ENCODE measurements at places on chromosomes 3 and 15. TPM values are rescaled to one million over a fixed set of nuclear protein-coding genes. Genes with fewer than 3 reads are reported as not detected.
A peak's percentile ranks its signal among the peaks of the same experiment; 100 is the strongest.

The SKOR1 gene
- 0.21 TPM for total RNA-seq

The TIGIT gene
- total RNA-seq: not detected

The FILIP1L gene
- total RNA-seq: 19.1 TPM

The USP50 gene
- 0.92 TPM for total RNA-seq

The PRTG gene
- 165 TPM for total RNA-seq

The GAP43 gene
- 16.1 TPM for total RNA-seq

DNA sequence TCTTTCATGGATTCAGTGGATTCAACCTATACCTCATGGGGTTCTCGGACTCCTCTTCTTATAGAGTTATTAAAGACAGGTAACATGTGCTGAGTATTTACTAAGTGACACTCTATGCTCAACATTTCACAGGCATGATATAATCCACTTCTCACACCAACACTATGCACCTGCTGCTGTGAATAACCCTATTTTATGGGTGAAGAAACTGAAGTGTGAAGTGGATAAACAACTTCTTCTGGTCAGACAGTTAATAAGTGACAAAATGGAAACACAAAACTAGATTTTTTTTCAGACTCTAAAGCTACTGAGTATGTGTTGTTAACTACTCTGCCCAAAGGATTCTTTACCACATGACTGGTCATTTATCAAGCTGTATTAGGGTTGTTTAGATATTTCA is 403.5 kb downstream of the DIPK2A start:
- H3K36me3 ChIP-seq: no peaks in the 10 kb centered on the region
- H3K4me3 ChIP-seq: no peak overlapping the region
- no peak overlapping the region for H3K27ac ChIP-seq
- no peak for DNase-seq
- H3K27me3 ChIP-seq: no peaks in the 10 kb centered on the region

- DNase-seq: no peak
- H3K4me1 ChIP-seq: no peaks in the 10 kb centered on the region
- no peak overlapping the region for H3K4me3 ChIP-seq
These were observed 173.0 kb upstream of the FRMD4B start for GRCh38 chr3:69558912-69559311.

DNA sequence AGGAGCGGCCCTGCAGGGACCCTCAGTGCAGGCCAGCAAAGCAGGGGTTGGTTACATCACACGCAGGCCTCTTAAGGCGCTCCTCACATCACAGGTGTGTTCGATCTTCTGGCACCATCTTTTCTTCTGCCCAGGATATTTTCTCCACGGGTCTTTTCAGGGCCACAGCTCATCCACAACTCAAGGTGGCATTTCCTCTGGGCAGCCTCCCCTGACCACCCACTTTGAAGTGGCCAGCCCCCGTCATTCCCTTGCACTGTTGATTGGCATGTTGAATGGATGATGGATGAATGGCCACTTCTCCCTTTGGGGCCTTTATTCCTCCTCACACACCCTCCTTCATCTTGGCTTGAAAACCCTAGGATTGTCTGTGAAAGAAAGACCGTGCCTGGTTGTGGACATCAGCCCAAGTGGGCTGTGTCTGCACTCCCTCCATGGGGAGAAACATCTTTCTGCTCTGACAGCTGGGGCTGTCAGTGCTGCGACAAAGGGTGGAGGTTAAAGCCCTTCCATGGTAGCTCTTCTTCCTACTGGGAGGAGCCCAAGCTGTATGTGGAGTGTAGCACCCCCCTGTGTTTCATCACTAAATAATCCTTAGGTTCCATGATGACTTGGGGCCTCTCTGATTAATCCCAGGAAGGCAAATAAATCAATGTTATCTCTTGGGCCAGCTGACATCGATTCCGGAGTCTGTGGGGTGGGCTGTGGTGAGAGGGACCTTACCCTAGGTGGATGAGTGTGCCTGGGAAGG is 102.5 kb downstream of the EPHB1 start:
- H3K4me1 ChIP-seq: no peaks in the 10 kb centered on the region
- H3K36me3 ChIP-seq: no peaks in the 10 kb centered on the region
- no peak for DNase-seq
- H3K4me3 ChIP-seq: no peak overlapping the region
- H3K27me3 ChIP-seq: peaks cover 4% of the 10 kb centered on the region

DNA sequence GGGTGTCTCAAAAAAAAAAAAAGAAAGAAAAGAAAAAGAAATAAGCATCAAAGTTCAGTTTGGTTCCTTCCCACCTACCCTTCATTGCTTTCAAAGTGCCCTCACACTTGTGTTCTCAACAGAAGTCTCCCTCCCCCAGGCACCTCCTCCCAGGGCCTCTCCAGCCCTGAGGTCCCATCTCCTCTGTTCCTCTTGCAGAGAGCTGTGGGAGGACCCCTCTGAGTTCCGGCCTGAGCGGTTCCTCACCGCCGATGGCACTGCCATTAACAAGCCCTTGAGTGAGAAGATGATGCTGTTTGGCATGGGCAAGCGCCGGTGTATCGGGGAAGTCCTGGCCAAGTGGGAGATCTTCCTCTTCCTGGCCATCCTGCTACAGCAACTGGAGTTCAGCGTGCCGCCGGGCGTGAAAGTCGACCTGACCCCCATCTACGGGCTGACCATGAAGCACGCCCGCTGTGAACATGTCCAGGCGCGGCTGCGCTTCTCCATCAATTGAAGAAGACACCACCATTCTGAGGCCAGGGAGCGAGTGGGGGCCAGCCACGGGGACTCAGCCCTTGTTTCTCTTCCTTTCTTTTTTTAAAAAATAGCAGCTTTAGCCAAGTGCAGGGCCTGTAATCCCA is 6.1 kb downstream of the CYP1A2 start:
- peaks cover 4% of the 10 kb centered on the region for H3K27me3 ChIP-seq
- H3K4me3 ChIP-seq: no peak overlapping the region

DNA sequence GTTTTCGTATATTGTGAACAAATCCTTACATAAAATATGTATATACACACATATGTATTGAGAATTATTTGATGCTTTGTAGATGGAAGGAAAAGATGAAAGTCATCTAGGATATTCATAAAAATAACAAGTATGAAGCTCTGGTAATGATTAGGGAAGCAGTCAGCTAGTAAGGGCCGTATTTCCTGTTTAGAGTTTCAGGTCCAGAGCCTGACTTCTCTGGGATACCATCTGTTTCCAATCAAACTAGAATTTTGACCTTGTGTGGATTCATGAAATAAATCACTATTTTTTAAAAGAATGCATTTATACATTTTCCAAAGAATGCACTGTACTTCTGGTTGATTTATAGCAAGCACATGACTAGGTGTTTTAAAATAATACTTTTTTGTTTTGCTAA is 156.1 kb upstream of the CGNL1 start:
- no peak overlapping the region for H3K4me3 ChIP-seq
- peak overlapping the region; percentile 18 for H3K27ac ChIP-seq
- peaks cover 2% of the 10 kb centered on the region for H3K27me3 ChIP-seq
- peaks cover 17% of the 10 kb centered on the region for H3K4me1 ChIP-seq

- no peak overlapping the region for H3K27ac ChIP-seq
- no peaks in the 10 kb centered on the region for H3K36me3 ChIP-seq
- H3K4me1 ChIP-seq: no peaks in the 10 kb centered on the region
These were observed 207.9 kb upstream of the CDIN1 start for GRCh38 chr15:36371509-36371908.

- no peaks in the 10 kb centered on the region for H3K36me3 ChIP-seq
- H3K4me1 ChIP-seq: peaks cover 37% of the 10 kb centered on the region
- no peak for DNase-seq
- H3K27ac ChIP-seq: peak overlapping the region; percentile 49
- no peak overlapping the region for H3K4me3 ChIP-seq
These were observed 59.4 kb downstream of the DAPK2 start for GRCh38 chr15:63986751-63987341.

GRCh38 chr3:181626036-181626435 is 85.7 kb upstream of the SOX2 start:
- H3K4me1 ChIP-seq: peaks cover 40% of the 10 kb centered on the region
- DNase-seq: no peak
- H3K27ac ChIP-seq: no peak overlapping the region
- no peaks in the 10 kb centered on the region for H3K36me3 ChIP-seq

- H3K4me1 ChIP-seq: peaks cover 24% of the 10 kb centered on the region
- no peaks in the 10 kb centered on the region for H3K36me3 ChIP-seq
- H3K4me3 ChIP-seq: no peak overlapping the region
- no peak overlapping the region for H3K27ac ChIP-seq
- H3K27me3 ChIP-seq: peaks cover 6% of the 10 kb centered on the region
These were observed 220.7 kb downstream of the VPS13C start for GRCh38 chr15:61839546-61839945.

DNA sequence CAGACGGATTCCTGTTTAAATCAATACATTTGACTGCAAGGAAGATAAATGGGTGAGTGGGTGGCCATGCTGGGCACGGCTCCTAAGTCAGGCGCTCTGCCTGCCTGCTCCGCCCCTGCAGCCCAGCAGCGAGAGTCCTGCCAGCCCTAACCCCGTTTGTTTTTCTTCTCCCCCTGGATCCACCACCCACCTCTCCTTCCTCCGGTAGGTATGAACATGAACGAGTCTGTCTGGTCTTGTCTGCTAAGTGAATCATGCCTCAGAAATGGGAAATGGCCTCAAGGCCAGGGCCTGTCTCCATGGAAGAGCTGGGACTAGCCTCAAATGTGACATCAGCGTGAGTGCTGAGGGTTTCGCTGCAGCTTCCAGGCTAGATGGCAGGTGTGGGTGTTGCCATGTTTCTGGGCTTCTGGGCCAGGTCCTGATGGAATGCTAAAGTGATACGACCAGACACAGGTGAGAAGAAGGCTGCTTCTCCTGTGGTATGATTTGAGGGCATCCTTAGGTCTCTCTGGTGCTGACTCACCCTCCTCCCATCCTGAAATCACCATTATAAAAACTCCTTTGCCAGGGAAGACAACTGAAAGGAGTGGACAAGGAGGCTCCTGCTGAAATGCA is 5.6 kb upstream of the FEM1B start:
- H3K36me3 ChIP-seq: no peaks in the 10 kb centered on the region
- no peak for DNase-seq
- no peak overlapping the region for H3K27ac ChIP-seq
- no peaks in the 10 kb centered on the region for H3K27me3 ChIP-seq
- peaks cover 31% of the 10 kb centered on the region for H3K4me1 ChIP-seq

- no peak overlapping the region for H3K4me3 ChIP-seq
- no peaks in the 10 kb centered on the region for H3K4me1 ChIP-seq
- no peaks in the 10 kb centered on the region for H3K36me3 ChIP-seq
These were observed 187.1 kb upstream of the STT3B start for GRCh38 chr3:31345581-31345980.

GRCh38 chr15:39558421-39558820 is 22.5 kb upstream of the THBS1 start:
- no peaks in the 10 kb centered on the region for H3K36me3 ChIP-seq
- no peaks in the 10 kb centered on the region for H3K4me1 ChIP-seq
- DNase-seq: no peak
- H3K27ac ChIP-seq: no peak overlapping the region
- no peaks in the 10 kb centered on the region for H3K27me3 ChIP-seq

- H3K4me3 ChIP-seq: no peak overlapping the region
- no peak overlapping the region for H3K27ac ChIP-seq
- H3K27me3 ChIP-seq: peaks cover 16% of the 10 kb centered on the region
- no peak for DNase-seq
These were observed 15.3 kb upstream of the RPL32 start for GRCh38 chr3:12856626-12857025.

- no peak for DNase-seq
- peaks cover 3% of the 10 kb centered on the region for H3K27me3 ChIP-seq
- H3K4me3 ChIP-seq: no peak overlapping the region
These were observed 48.4 kb downstream of the SLC2A2 start for GRCh38 chr3:170977949-170978745.

GRCh38 chr15:74011610-74012009 is 17.1 kb downstream of the PML start:
- H3K36me3 ChIP-seq: peaks cover 36% of the 10 kb centered on the region
- H3K4me1 ChIP-seq: peaks cover 77% of the 10 kb centered on the region
- H3K27me3 ChIP-seq: no peaks in the 10 kb centered on the region
- H3K27ac ChIP-seq: peak overlapping the region; percentile 98
- H3K4me3 ChIP-seq: no peak overlapping the region

GRCh38 chr3:12677616-12678015 is 13.7 kb upstream of the RAF1 start:
- peaks cover 4% of the 10 kb centered on the region for H3K27me3 ChIP-seq
- no peak overlapping the region for H3K27ac ChIP-seq
- no peak for DNase-seq
- no peaks in the 10 kb centered on the region for H3K36me3 ChIP-seq
- H3K4me3 ChIP-seq: no peak overlapping the region

- no peaks in the 10 kb centered on the region for H3K4me1 ChIP-seq
- DNase-seq: no peak
- no peaks in the 10 kb centered on the region for H3K36me3 ChIP-seq
These were observed 158.1 kb downstream of the DIPK2A start for GRCh38 chr3:144129536-144130214.

GRCh38 chr15:48683991-48684765 is 38.7 kb upstream of the FBN1 start:
- DNase-seq: no peak
- no peaks in the 10 kb centered on the region for H3K36me3 ChIP-seq
- no peaks in the 10 kb centered on the region for H3K4me1 ChIP-seq
- H3K27me3 ChIP-seq: no peaks in the 10 kb centered on the region
- no peak overlapping the region for H3K4me3 ChIP-seq

All from endothelial cell (in vitro differentiated cells).